T-helper 9 cell (primary cell): ENCODE measurements at places on chromosomes 7 and 10.

- no peak for DNase-seq
Measured at GRCh38 chr7:2404714-2405119, 1.3 kb downstream of the CHST12 start.

- DNase-seq: no peak
Measured at GRCh38 chr10:3169271-3169670, 3.3 kb downstream of the PITRM1 start.

DNA sequence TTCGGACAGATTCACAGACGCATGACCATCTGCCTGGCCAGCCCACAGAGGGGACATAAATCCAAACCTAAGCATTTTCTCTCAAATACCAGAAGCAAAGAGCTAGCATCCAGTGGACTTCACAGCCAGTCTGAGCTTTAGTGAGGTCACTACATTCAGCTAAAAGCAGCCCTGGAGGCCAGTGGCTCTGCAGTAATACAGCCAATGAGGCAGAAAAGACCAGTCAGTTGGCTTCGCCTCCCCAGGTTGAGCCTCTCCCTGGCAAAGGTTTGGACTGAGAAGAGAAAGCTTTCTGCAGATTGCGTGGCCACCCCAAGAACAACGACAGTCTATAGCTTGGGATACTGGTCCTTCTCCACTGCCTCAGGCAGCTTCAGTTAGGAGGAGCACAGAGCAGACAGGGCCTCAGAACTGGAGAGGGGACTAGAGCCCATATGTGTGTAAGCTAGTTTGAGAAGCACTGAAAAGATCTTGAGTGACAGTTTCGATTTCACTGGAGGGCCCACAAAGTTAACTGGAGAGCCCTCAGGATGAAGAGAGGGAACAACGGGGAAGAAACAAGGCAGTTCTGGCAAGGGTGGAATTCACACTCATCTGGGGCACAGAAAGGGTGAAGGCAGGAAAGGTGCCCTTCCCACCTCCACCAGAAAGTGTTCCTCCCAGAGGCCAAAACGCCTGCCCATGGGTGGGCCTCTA is 3.8 kb downstream of the WDR91 start:
- no peak for DNase-seq

- DNase-seq: no peak
Measured at GRCh38 chr7:66697449-66698438, 42.8 kb upstream of the RABGEF1 start.

DNA sequence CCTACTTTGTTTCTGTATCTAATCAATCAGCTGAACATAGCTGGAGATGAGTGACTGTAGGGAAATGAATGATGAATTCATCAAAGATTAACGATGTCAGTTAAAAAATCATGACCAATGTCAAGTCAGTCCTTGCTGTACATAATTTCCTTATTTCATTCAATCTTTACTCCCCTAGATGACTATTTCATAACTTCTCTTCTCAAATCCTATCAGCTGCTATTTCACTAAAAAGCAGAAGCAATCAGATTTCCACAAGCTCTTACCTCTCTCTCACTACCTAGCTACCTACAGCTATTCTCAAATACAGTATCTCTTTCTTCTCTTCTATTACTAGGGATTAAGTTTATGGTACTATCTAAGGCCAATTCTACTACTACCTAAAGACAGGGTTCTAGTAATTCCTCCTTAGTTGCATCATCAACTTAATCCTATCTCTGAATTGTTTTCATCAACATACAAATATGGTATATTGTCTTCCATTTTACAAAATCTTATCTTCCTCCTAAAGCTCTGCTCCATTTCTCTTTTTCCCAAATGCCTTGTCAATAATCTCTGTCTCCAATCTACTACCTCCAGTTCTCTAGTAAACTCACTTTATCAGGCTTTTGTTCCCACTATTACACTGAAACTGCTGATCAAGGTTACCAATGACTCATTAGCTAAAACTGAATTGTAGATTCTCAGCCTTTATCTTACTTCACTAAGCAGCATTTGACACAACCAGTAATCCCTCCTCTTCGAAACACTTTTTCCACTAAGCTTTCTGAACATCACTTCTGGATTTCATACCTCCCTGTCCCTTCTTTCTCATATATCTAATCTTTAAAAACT is 28.4 kb downstream of the JMJD1C start:
- no peak for DNase-seq

- no peak for DNase-seq
Measured at GRCh38 chr10:28778524-28778923, 101.2 kb downstream of the BAMBI start.

DNA sequence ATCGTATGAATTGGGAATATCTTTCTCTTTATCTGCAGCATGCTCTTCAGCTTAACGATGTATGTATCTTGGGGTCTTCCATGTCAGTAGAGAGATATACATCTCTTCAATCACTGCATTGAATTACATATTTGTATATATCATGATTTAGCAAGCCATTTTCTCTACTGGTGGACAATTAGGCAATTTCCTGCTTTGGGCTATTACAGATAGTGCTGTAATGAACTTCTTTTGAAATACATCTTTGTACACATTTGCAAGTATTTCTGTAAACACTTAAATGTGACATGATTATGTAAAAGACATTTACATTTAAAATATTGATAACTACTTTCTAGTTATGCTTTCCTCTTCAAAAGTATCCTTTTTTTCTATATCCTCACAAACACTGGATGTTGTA is 199.0 kb downstream of the PPP1R9A start:
- no peak for DNase-seq
